Activated naive CD4-positive, alpha-beta T cell treated with anti-CD3 and anti-CD28 coated beads, Interleukin-2, amount 10 ng/mL, durations not matched to agents 5 hours and 36 hours (primary cell): ENCODE measurements at places on chromosomes 1 and 21. TPM values are rescaled to one million over a fixed set of nuclear protein-coding genes. Genes with fewer than 3 reads are reported as not detected.

OLIG2 gene
- not detected for total RNA-seq

RGS1 gene
- total RNA-seq: 20.2 TPM

CYP4A22 gene
- total RNA-seq: not detected

ADAMTS1 gene
- 2.0 TPM for total RNA-seq

PLA2G2A gene
- total RNA-seq: not detected

FBLIM1 gene
- total RNA-seq: not detected

L1TD1 gene
- total RNA-seq: not detected

BTG3 gene
- total RNA-seq: 31.2 TPM

PRDM16 gene
- 6.0 TPM for total RNA-seq

CD5L gene
- not detected for total RNA-seq

GBP7 gene
- total RNA-seq: 0.20 TPM

CFAP107 gene
- not detected for total RNA-seq

RAB42 gene
- not detected for total RNA-seq

TSNAX gene
- total RNA-seq: 42.5 TPM

WNT2B gene
- not detected for total RNA-seq

NDUFV3 gene
- 20.9 TPM for total RNA-seq

NEK2 gene
- 26.7 TPM for total RNA-seq

PNRC2 gene
- total RNA-seq: 132 TPM

GUCA2A gene
- not detected for total RNA-seq

HSD3B2 gene
- total RNA-seq: not detected

OR2L13 gene
- total RNA-seq: not detected

SNX7 gene
- not detected for total RNA-seq

CELA3A gene
- total RNA-seq: not detected

TNNT2 gene
- not detected for total RNA-seq

FAM163A gene
- total RNA-seq: not detected

PTPRU gene
- 0.36 TPM for total RNA-seq

TMEM82 gene
- total RNA-seq: not detected

XCL1 gene
- total RNA-seq: not detected

ATXN7L2 gene
- 10.7 TPM for total RNA-seq

LCE3C gene
- not detected for total RNA-seq

ANKRD65 gene
- total RNA-seq: not detected

DMRTB1 gene
- not detected for total RNA-seq

TRIM45 gene
- 0.67 TPM for total RNA-seq

PDZK1IP1 gene
- total RNA-seq: not detected

KCNK1 gene
- 0.73 TPM for total RNA-seq

LIN28A gene
- not detected for total RNA-seq

CD164L2 gene
- not detected for total RNA-seq
